Stimulated activated CD8-positive, alpha-beta memory T cell treated with anti-CD3 and anti-CD28 coated beads, Interleukin-15, amount 100 ng/mL, for 48 hours (primary cell): ENCODE measurements at places on chromosomes 3 and 15.

GRCh38 chr15:59174835-59175831, 31.5 kb upstream of the LDHAL6B start:
- peak; percentile 27 for DNase-seq

- DNase-seq, result no peak
Measured at GRCh38 chr3:143396790-143397189, 277.2 kb downstream of the CHST2 start.

GRCh38 chr15:51129535-51130188, 35.0 kb upstream of the TNFAIP8L3 start:
- no peak for DNase-seq

DNA sequence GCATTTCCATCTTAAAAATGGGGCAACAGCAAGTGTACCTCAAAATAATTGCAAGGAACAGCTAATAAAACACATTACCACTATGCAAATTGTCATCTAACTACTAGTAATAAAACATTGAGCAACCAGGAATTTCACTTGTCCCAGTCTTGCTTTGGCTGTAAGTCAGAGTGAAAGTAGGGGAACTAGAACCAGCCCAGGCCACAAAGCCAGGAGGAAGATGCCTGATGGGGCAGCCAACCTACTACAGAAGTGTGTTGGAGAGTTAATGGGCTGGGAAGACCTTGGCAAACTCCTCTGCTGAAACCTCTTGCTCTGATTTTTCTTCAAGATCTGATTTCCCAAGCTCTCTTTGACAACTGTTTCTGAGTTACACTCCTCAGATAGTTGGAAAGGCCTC, 40.2 kb upstream of the LPP start:
- no peak for DNase-seq

GRCh38 chr3:133703915-133704314, 42.2 kb upstream of the TOPBP1 start:
- DNase-seq, result no peak

DNA sequence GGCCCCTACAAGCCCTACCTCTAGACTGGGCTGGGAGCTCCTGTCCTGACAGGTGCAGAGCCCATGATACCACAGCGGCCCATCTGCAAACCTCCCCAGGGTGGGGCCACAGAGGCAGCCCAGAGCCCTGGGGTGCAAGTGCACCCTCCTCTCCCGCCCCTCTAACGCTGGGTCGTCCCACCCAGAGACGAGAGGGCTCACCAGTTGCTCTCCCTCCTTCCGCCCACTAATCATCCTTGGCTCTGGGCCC, 742 bp downstream of the TNK2 start:
- DNase-seq, result no peak

DNA sequence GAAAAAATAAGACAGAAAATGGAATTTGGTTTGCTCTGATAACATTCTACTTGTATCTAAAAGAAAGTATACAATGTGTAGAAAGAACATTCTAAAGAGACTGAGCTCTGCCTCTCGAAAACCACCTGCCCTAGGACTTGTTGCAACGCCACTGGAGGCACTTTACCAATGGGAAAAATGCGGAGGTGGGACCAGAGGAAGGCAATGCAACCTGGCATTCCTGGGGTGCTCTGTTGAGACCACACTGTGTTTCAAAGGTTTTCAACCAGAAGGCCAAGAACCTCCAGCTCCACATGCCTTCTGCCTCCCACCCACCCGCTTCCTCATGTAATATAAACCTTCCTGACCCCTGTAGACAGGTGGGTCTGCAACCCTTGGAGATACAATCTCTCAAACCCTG, 4.5 kb downstream of the PROK2 start:
- DNase-seq, result no peak

DNA sequence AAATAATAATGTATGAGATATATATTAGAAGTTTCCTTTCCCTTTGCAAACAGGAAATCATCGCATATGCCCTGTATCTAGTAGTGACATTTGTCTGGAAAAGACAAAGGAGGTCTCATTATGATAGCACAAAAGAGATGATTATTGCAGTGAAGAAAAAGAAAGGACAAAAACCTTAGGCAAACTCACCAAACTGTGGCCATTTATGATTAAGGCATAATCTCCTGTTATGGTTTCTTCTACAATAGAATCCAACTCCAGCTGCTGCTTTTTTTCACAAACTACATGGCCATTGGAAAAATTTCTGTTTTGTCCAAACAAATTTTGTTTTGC, 218.2 kb downstream of the ATP8B4 start:
- DNase-seq, result no peak

GRCh38 chr3:141690431-141691072, 47.5 kb upstream of the RNF7 start:
- DNase-seq, result no peak

DNA sequence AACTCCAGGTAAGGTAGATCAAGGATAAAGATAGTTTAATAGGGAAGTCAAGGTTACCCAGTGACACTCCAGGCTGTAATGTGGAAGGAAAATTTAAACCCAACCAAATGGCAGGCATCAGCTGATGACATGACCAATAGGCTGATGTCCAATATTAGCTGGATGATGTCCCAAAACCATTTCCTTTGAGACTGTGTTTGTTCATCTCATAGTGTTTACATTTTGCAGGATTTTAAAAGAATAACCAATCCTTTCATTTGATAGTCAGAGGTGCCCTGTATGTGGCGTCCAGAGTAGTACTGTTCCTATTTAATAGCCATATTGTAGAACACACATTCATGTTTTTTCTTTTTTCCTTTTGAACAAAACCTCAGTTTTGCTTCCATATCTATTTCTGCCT, 23.3 kb upstream of the TMEM158 start:
- DNase-seq, result no peak

DNA sequence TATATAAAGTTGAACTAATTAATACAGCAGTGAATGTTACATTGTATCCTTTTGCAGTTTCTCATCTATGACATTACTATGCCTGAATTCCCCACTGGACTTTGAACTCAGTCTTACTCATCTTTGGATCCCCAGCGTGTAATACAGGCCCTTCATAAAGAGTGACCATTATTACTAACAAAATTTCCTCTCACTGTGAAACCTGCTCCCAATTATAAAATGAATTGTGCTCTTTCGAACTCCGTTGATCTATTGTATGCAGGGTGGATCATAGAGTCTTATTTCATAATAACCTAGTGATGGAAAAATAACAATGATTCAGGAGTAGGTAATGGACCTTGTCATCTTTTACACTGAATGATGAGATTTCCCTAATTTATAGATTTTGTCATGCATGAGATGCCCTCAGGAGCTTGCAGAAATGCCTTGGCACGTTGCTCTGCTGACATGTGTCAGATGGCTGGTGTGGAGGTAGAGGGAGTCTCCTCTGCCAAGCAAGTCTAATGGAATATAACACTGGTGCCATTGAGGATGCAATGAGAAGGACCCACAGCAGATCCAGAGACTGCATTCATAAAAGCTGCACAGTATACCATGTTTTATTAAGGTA, 25.5 kb downstream of the B3GNT5 start:
- DNase-seq, result no peak

- no peak for DNase-seq
Measured at GRCh38 chr3:58779934-58780333, 113.4 kb upstream of the FAM3D start.

GRCh38 chr3:171133337-171133736, 106.8 kb upstream of the SLC2A2 start:
- DNase-seq, result no peak

DNA sequence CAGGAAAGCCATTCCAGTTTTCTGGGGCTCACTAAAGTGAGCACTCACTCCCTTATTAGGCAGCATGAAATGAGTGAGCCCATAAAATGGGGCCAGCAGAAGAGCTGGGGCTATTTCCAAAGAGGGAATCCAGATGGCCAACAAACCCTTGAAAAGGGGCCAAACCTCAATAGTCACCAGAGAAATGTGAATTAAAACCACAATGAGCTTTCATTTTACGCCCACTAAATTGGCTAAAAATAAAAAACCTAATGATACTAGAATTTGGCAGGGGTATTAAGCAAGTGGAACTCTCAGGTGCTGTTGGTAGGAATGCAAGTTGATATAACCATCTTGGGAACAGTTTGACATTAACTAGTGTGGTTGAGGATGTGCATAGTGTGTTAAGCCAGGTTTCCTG, 42.1 kb upstream of the RAF1 start:
- no peak for DNase-seq

DNA sequence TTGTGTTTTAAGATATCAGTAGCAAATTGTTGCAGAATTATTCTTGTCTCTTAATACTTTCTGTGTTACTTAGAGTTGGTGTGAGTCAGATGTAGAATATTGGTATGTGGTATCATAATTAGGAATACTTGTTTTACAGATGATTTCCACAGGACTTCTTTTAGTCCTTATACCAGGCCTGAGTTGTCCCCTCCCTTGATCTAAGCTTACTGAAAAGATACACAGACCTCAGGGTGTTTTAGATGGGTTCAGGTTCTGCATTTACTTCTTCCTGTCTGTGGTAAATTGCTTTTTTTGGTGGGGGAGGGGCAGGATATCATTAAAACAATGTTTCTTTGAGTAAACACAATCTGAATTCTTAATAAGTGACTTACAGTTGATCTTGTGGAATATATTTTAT, 14.2 kb downstream of the DZIP3 start:
- DNase-seq, result no peak

- DNase-seq, result no peak
Measured at GRCh38 chr3:191296041-191296541, 33.1 kb upstream of the CCDC50 start.

- no peak for DNase-seq
Measured at GRCh38 chr3:54951405-54951804, 23.5 kb upstream of the LRTM1 start.
